ENCODE measurements at places on chromosomes 4 and X. TPM values are rescaled to one million over a fixed set of nuclear protein-coding genes. Genes with fewer than 3 reads are reported as not detected.

SLC9B1 gene
- 3.2 TPM for total RNA-seq

LRP2BP gene
- 1.9 TPM for total RNA-seq

FGF5 gene
- 0.06 TPM for total RNA-seq

GNRHR gene
- total RNA-seq: not detected

DMRTC1 gene
- 1.1 TPM for total RNA-seq

SASH3 gene
- total RNA-seq: 152 TPM

Data from CD4-positive, alpha-beta memory T cell (primary cell).